ENCODE measurements at places on chromosomes 2 and 18.

- DNase-seq, result no peak
Observed at GRCh38 chr2:233791151-233791882, 13.2 kb downstream of the MROH2A start.

- no peak for DNase-seq
Observed at GRCh38 chr2:158098178-158098577, 3.5 kb upstream of the UPP2 start.

GRCh38 chr2:24861500-24861899 is 58.5 kb downstream of the ADCY3 start:
- no peak for DNase-seq

DNA sequence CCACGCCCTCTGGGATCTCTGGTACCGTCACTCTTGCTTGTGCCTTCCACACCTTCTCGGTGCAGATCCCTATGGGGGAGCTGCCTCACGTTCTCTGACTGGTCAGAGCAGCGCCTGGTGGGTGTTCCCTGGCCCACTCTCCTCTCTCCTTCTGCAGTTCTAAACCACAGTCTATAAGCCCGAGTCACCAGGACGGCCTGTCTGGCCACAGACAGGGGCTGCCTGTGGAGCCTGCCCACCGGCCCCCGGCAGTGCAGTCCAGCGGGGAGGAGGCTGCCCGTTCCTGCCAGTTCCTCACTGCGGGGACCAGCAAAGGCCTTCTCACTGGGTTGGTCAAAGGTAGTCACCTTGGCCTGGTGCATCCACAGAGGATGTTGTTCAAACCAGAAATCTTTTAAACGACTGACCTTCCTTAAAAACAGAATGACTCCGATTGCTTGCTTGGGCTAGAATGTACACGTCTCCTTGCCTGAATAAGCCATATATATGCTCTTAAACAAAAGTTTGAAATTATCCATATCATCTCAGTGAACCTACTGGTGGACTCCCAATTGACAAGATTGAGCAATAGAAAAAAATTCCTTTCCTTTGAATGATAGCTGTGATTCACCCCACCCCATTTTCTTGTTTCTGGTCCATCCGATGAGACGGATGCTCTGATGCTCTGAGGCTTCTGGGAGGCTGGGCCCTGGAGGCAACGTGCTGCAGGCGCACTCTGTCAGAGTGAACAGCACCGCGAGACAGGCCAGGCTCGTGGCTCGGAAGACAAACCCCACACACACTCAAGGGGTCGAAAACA is 61.2 kb downstream of the RALBP1 start:
- DNase-seq, result no peak

GRCh38 chr2:152037743-152038435 is 61.0 kb downstream of the CACNB4 start:
- DNase-seq, result no peak

DNA sequence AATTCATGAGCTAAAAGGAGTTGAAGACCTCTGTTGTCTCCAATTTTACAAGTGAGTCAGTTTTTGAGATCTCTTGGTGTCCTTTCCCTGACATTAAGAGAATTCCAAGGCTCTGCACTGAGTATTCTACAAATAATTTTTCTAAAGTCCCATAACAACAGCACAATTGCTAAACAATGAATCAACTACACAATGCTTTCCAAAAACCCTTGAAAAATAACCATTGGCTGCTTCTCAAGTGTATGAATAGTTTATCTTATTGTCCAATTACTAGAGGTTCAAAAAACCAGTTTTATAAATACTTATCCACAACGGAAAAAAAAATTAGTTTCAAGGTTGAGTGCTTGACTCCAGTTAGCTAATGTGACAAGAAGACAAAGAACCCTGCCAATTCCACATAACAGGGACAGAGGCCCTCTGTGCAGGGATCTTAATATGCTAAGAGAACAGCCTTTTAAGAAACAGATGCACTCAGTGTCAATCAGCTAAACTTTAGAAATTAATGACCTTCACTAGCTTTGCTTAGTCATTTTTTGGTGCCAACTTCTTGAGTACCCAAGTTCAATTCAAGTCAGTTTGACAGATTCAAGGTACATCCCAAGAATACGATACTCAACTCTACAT is 266.6 kb upstream of the CYP26B1 start:
- DNase-seq, result no peak

GRCh38 chr18:24771300-24771699 is 310.9 kb downstream of the HRH4 start:
- DNase-seq, result no peak

Measured in stimulated activated naive CD8-positive, alpha-beta T cell treated with anti-CD3 and anti-CD28 coated beads, Interleukin-15, amount 100 ng/mL, for 72 hours (primary cell).